ENCODE measurements at places on chromosomes 5 and 9.

DNA sequence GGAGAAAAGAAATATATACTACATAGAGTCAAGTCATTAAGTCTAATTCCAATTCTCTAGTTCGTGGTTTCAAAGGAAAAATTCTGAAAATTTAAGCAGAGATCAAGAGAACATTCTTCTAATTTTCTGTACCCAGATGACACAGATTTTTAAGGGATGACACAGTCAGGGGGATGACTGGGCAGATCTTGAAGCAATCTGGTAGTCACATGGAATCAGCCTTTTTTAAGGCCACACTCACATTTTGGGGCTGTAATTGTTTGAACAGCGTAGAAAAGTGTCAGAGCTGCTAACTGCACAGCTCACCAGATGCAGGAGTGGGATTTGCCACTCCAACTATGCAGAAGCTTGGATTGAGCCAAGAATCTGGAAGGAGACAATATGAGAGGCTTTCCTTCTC is 20.4 kb downstream of the PDE4D start:
- no peak for DNase-seq

DNA sequence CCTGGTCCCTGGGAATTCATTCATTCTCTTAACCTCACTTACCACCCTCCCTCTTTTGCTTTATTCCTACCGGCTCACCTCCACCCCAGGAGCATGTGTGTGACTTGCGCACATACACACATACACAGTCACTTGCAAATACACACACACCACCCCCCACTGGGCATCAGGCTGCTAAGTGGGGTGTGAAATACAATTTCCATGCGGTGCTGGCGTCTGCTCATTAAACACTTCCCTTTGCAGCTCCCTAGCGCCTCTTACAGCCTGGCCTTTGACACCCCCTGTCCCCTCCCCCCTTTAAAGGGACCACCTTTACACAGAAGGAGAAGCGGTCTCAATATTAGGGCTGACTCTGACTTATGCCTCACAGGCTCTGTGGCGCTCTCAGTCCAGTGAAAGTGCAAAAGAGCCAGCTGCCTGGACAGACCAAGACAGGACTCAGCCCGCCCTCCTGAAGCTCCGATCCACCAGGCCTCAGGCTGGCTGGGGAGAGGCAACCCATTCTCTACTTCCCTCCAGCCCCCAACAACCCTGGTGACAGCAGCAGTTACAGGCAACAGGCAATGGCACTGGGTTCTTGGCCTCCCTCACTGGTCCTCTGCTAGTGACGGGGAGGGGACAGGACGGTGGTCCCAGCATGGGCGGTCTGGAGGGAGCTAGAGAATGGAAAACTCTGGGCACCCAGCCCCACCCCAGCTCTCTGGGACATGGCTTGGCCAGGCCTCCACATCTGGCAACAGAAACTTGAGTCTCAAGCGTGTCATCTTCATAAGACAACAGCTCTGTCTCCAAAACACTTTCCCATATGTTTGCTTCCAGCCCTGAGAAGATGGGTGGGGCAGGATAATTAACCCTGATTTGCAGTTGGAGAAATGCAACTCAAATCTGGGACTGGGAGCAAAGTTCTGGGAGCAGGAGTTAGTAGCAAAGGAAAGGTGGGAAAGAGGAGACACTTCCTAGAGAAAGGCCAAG is 12.0 kb downstream of the ENHO start:
- no peak for DNase-seq

GRCh38 chr5:75046366-75047142 is 5.8 kb downstream of the GCNT4 start:
- no peak for DNase-seq

- DNase-seq, result no peak
Measured at GRCh38 chr9:79990536-79990935, 418.8 kb downstream of the TLE4 start.

Measured in stimulated activated naive CD4-positive, alpha-beta T cell treated with Interleukin-2 at 50 U/mL for 16 hours (primary cell).